Fibroblast of skin of abdomen (primary cell): ENCODE measurements at places on chromosomes 12 and 14.
A peak's percentile ranks its signal among the peaks of the same experiment; 100 is the strongest.

- DNase-seq: no peak
Observed at GRCh38 chr14:22071006-22071405, 397.4 kb upstream of the OR4E1 start.

DNA sequence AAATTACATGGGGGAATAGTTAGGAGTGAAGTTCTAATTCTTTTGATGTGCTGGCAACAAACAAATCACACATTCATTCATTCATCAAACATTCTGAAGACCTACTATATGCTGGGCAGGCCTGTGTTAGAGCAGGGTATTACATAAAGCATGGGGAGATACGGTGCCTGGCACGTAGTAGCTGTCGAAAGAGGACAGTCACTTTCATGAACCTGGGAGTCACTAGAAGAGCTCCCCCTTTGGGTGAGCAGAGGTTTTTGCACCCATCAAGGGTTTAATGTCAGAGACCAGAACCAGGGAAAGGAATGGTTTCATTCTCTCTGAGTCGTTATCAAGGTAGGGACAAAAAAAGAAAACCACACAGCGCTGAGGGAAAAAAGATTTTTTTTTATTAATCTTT, 10.0 kb downstream of the LHX5 start:
- no peak for DNase-seq

DNA sequence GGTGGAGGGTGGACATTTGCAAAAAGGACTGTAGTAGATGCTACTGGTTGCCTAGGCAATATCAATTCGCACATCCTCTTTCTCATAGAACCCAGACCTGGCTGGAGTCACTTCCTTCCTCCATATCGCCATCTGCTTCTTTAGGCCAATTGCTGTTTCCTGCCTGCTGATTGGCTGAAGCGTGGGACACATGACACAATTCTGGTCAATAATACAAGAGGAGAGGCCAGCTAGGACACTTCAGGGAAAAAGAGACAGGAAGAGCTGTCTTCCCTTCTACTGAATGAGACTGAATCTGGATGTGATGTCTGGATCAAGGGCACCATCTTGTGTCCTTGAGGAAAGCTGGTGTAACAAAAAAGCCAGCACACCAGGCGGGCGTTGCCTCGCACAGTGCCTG, 53.8 kb downstream of the TRPV4 start:
- DNase-seq: no peak

DNA sequence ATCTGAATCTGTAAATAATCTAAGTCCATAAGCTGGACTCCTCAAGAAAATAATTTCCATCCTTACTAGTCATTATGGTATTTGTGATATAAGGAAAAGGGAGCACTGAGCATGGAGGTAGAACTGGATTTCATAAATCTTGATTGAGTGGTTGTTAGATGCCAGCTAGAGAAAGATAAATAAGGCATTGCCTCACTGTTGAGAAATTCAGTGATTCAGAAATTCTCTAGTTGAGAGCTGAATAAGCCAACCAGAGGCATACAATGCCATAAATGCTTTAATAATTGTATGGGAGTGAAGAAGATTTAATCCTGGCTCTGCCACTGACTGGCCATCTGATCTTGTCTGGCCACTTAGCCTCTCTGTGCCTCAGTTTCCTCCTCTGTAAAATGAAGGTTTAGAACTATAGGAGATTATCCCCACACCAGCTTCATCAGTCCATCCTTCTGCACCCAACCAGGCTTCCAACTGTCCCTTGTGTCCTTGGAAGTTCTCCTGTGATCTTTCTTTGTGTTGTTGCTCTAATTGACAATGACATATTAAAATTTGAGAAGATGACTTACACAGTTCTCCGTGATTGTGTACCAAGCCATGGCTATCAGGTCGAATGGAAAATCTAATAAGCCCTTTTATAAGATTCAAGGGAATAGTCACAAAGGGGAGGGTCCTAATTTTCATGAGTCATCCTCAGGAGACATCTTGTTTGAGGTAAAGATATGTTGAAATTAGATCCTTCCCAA, 394.3 kb downstream of the EGLN3 start:
- peak; percentile 28 for DNase-seq

GRCh38 chr14:59098377-59098776, 90.1 kb upstream of the DAAM1 start:
- DNase-seq: peak; percentile 93

GRCh38 chr12:119019166-119019565, 37.8 kb downstream of the SRRM4 start:
- DNase-seq: no peak

DNA sequence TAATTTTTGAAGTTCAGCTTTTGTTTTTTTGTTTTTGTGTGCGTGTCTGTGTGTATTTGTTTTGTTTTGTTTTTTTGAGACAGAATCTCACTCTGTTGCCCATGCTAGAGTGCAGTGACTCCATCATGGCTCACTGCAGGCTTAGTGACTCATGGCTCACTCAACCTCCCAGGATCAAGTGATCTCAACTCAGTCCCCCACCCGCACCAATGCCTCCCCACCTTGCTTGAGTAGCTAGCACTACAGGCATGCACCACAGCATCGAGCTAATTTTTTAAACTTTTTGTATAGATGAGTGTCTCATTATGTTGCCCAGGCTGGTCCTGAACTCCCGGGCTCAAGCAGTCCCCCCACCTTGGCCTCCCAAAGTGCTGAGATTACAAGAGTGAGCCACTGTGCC, 981.4 kb downstream of the BCL11B start:
- DNase-seq: peak; percentile 53

- no peak for DNase-seq
Observed at GRCh38 chr12:116927244-116927940, 16.6 kb downstream of the FBXW8 start.

DNA sequence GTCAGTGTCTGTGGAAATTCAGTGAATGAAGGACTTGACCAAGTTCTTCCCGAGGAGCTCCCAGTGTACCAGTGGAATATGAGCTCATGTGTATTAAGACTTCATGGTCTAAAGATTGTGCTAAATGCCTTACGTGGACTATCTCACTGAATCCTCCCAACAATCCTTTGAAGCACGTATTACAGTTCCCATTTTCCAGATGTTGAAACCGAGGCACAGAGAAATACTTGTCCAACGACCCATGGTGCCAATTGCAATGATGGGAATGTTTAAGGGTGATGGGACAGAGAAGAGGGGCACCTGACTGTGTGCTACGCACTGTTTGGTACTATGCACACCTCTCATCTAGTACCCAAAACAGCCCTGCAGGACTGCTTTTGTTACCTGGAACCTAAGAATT, 77.2 kb downstream of the PAPOLA start:
- DNase-seq: no peak
